ENCODE measurements at places on chromosomes 1 and 21.

GRCh38 chr1:169676001-169676400, 35.4 kb downstream of the SELL start:
- DNase-seq, result no peak

- no peak for DNase-seq
Observed at GRCh38 chr1:1875932-1876331, 15.0 kb downstream of the GNB1 start.

- no peak for DNase-seq
Observed at GRCh38 chr1:6953907-6954364, 168.7 kb downstream of the CAMTA1 start.

DNA sequence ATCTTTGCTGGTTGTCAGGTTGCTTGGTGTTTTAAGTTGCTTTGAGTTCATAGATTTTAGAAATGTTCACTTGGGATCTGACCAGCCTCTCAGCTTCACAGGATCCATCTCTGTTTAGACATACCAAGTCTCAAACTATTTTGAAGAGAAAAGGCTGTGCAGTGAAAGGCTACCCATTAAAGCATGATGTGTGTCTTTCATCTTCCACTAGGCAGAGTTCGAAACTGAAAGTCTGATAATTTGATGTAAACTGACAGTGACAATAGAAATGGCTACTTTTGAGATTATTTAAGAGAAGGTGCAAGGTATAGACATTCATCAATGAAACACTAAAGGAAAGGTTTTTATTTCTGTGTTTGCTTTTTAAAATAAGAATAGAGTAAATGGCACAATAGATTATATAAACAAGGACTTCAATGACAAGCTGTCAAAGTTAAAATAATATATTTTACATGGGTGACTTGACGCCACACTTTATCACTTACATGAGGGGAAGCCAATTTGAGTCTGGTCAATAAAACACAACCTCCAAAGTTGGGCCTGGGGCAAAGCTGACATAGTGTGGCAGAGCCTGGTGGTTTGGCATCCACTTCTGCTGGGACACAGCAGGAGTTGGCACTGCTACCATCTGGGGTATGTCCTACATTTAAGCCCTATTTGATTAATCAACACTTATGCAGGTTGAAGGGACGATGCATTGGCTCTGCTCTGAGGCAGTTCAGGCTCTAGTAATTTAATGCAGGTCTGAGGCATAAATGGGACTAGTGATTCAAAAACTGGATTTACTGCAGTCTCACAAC, 197.7 kb downstream of the CRB1 start:
- no peak for DNase-seq

DNA sequence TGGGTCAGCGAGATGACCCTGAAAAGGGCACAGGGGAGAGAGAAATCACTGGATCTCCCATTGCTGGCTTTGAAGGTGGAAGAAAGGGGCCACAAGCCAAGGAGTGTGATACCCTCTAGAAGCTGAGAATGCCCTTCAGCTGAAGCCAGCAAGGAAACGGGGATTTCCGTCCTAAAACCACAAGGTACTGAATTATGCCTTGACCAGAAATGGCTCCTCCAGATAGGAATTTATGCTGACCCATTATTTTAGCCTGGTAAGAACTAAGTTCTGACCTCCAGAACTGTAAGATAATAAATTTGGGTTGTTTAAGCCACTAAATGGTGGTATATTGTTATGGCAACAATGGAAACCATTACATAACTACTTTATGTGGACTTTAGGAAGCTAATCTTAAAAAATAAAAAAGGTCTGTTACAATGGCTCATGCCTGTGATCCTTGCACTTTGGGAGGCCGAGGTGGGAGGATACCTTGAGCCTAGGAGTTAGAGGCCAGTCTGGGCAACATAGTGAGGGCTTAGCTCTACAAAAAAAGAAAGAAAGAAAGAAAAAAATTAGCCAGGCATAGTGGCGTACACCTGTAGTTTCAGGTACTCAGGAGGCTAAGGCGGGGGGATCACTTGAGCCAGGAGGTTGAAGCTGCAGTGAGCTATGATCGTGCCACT, 3.6 kb upstream of the H6PD start:
- peak; percentile 11 for DNase-seq

GRCh38 chr1:61395146-61395800, 312.9 kb downstream of the NFIA start:
- DNase-seq, result no peak

DNA sequence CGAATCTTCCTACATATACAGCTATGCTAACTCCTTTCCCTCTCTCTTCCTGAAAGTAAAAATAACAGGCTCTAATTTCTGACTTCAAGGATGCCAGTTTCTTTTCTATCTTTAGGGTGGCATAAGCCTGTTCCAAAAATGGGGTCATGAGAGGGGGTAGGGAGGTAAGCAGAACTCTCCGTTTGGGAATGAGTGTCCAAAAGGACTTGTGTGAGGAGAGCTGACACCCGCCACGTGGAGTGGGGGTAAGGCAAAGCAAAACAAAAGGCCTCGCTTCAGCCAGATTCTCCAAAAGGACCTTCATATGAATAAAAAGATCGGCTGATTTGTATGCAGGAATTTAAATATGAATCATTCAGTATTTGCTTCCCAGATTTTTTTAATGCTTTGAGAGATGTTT, 28.6 kb downstream of the PLPPR4 start:
- DNase-seq, result no peak

- DNase-seq, result no peak
Observed at GRCh38 chr1:62286786-62287224, 32.4 kb downstream of the KANK4 start.
